Left renal pelvis (tissue), 4 donors: ENCODE measurements at places on chromosomes 12 and 14. TPM values are rescaled to one million over a fixed set of nuclear protein-coding genes. Genes with fewer than 3 reads are reported as not detected.

- no peak for DNase-seq
Measured at GRCh38 chr12:63869656-63870055, 25.2 kb downstream of the SRGAP1 start.

TGFB3 gene
- 135 TPM for polyA plus RNA-seq

RHEBL1 gene
- 1.5 TPM for polyA plus RNA-seq

DNA sequence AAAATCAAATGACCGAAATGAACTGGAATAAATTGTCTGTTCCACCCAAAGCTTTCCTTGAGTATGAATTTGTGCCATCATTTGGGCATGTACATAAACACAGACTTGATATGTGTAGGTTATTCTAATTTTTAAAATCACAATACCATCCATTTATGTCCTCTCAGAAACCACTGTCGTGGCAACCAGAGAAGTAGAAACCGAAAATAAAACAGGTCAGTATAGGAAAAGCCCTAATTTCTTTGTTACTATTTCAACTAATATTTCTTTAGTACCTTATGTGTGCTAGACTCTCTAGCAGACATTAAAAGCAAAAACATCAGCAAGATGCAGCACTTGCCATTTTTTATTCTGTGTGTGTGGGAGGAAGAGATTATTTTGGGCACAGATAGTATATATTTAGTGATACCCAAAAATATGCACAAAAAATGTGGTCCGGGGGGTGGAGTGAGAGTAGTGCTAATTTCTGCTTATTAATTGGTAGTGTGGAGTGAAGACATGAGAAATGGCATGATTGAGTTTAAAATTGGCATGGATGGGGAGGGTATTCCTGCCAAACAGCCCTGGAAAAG, 130.8 kb upstream of the CNTN1 start:
- DNase-seq: no peak

DLGAP5 gene
- polyA plus RNA-seq: 35.3 TPM

DNA sequence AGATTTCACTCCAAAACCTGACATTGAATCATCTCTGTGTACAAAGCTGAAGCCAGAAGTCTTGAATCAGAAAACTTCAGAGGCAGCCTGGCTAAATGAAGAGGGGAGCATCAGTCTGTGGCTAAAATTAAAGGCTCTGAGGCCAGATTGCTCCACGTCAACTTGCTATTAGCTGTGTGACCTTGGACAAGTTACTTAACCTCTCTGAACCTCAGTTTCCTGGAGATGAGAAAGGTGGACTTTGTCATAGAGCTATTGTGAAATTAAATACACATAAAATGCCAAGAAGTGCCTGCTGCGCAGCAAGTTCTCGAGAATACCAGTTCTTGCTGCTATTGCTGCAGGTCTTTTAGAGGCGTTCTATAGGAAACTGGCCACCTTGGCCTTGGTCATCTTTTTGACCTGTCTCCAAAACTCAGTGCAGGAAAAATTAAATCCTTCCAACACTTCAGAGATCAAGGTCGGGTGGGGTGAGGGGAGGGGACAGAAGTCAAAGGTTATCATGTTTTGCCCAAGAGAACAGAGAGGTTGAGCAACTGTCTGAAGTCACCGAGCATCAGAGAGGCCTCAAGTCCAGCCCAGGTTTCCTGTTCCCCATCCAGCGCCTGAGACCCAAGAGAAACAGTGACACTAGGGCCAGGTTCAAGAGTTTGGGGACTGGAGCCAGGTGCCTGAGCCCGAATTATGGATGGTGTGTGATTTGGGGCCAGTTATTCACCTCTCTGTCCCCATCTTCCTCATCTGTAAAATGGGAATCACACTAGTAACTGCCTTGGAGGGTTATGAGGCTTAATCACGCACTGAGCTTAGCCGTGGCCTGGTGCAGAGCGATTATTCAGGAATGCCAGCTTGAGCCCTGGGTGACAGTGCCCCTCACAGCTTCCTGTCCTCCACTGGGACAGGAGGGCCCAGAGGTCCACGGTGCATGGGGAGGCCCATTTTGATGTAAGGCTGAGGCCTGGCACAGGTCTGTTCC, 1.1 kb downstream of the SERPINA1 start:
- no peak for DNase-seq

- DNase-seq: no peak
Measured at GRCh38 chr14:82528016-82528415, 994.4 kb upstream of the SEL1L start.

DNA sequence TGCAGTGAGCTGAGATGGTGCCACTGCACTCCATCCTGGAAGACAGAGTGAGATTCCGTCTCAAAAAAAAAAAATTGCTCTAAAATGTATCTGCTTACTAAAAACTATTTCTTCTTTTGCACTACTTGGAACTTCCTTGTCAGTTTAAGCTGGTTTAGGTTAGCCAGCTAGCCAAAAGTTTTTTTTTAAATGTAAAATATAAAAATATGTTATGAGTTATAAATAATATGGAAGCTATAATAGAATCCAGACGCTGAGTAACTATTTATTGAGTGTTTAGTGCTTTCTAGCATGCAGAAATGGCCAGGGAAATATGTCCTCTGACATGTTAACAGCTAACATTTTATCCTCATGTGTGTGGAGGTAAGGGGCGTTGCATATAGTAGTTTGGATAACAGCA, 85.6 kb downstream of the PLEKHA5 start:
- DNase-seq: no peak

DNA sequence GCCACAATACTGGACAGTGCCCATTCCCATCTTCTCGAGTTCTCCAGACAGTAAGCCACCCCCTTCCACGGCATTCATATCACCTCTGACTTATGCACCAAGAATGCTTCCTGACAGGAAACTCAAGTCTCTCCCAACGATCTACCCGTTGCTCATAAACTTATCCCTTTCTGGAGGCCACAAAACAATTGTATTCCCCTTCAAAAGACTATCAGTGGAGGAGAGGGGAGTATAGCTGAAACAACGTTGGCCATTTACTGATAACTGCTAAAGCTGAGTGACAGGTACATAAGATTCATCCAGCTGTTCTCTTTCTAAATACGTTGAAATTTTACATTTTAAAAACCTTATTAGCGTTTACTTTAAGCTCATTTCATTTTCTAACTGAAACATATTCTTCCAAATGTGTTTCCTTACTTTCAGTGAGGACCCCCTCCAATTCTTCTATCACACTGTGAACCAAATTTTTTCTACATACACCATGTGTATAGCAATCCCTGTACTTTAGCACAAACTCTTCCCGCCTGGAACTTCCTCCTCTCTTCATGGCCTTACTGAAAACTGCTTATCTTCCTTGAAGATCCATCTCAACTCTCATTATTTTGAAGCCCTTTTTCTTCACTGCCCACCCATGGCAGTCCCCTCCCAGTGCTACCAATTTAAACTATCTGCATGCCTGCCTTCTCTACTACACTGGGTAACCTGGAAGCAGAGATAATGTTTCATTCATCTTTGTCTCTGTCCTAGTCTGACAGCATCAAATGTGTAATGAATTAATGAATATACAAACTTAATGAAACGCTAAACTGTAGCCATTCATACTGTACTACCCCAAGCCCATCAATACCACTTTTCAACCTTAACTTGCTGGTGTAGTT, 28.8 kb downstream of the ATXN2 start:
- no peak for DNase-seq

TMEM117 gene
- polyA plus RNA-seq: 12.1 TPM

- DNase-seq: no peak
Measured at GRCh38 chr12:66236969-66237368, 48.0 kb downstream of the IRAK3 start.

DNA sequence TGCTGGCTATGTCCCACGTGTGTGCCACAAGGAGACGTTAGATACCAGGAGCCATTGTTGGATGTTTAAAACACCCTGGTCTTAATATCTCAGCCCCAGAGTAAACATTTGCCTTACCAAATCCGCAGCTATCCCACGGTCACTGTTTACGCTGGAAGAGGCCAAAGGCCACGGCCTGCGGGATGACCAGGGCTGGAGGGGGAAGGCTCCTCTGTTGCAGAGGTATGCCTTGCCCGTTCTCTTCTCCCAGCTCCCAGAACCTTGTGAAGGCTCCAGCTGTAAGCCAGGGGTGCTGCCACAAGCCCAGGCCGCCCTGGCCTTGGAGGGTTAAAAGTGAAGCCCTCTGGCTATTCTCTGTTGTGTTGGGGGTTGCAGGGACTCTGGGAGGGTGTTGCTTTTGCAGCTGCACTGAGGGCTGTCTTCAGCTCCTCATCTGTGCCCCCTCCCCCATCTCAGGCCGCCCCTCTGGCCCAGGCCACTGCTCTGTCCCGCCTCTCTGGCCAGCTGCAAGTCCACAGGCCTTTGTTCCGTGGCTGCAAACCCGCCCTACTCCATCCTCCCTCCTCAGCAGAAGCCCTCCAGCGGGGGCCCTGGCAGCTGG, 2.5 kb downstream of the PLEKHG3 start:
- no peak for DNase-seq

ZNF84 gene
- 84.7 TPM for polyA plus RNA-seq

ENDOU gene
- polyA plus RNA-seq: 0.66 TPM

GRCh38 chr12:6450869-6451347, 934 bp upstream of the TAPBPL start:
- DNase-seq: no peak

GRIP1 gene
- 21.1 TPM for polyA plus RNA-seq

- no peak for DNase-seq
Measured at GRCh38 chr14:35121026-35121886, 534 bp downstream of the PPP2R3C start.

DNA sequence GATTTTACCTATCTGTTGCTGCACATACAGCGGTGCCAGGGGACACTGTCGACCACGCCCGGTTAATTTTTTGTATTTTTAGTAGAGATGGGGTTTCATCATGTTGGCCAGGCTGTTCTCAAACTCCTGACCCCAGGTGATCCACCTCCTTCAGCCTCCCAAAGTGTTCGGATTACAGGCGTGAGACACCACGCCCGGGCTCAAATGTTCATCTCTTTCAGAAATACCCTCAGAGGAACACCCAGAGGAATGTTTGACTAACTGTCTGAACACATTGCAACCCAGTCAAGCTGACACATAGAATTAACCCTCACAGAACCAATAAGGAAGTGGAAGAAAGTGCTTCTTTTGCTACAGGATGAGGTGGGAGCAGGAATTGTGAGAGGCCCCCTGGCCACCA, 15.0 kb upstream of the ETFBKMT start:
- no peak for DNase-seq

FLRT2 gene
- polyA plus RNA-seq: 217 TPM

CLEC1B gene
- polyA plus RNA-seq: 1.8 TPM

DNA sequence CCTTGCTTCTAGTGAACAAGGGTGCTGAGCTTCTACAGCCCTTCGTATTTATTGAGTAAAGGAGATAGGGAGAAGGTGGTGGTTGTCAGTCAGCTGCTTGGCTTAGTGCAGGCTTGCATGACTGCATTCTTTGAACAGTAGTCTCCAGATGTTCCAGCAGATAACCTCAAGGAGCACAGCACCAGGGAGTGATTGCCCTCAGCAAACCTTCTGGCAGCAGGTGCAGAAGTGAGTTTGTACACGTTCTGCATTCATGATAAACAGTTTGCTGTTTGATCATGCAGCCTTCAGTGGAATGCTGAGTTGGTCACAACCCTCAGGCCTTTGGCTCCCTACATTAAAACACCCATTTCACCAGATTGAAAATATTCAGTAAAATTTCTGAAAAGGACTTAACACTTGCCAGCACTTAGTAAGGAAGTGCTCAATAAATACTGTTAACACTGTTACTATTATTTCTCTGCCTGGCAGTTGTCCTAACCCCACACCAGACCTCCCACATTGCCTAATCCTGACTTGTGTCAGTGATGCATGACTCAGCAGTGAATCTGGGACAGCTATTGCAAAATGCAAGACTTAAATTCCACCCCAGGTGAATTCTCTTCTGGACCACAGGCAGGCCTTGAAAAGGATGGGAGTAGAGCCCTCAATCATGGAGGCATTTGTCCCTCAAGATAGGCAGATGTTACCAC, 18.9 kb upstream of the CARMIL3 start:
- DNase-seq: no peak

- DNase-seq: no peak
Measured at GRCh38 chr14:57748279-57748678, 117.6 kb downstream of the SLC35F4 start.

CPNE8 gene
- polyA plus RNA-seq: 14.8 TPM

- DNase-seq: no peak
Measured at GRCh38 chr12:26156201-26156871, 31.5 kb upstream of the BHLHE41 start.

- DNase-seq: no peak
Measured at GRCh38 chr12:123231931-123232330, 1.0 kb downstream of the MPHOSPH9 start.

NXPH4 gene
- 3.2 TPM for polyA plus RNA-seq

CATSPERB gene
- 0.29 TPM for polyA plus RNA-seq

DNA sequence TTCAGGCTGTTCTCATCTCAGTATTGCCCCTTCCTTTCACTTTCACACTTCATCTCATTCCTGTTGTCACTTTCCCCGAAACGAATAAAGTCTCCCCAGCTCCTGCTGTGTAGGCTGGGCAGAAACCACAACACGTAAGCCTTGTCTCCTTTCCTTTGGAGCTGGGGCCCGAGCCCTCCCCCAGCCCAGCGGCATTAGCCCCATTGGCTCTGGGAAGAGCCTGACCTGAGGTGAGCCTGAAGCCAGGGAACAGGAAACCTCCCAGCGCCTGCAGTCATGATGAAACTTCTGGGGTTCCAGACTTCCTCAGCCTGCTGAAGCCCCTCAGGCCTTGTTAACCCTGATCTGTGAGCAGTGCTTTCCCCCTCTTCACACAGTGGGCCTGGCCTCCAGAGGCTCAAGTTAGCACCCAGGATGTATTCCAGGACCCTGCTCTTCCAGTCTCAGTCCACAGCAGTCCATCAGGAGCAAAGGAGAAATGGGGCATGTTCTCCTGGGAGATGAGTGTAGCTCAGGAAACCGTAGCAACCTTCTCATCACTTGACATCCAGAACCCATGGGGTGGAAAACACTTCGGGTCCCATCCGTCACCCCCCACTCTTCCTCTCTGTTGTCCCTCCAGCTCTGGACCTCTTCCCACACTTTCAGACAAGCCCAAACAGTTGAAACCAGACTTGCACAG, 21.8 kb downstream of the VASH1 start:
- DNase-seq: no peak

- DNase-seq: no peak
Measured at GRCh38 chr14:58718226-58719205, 80.8 kb downstream of the DACT1 start.

DNA sequence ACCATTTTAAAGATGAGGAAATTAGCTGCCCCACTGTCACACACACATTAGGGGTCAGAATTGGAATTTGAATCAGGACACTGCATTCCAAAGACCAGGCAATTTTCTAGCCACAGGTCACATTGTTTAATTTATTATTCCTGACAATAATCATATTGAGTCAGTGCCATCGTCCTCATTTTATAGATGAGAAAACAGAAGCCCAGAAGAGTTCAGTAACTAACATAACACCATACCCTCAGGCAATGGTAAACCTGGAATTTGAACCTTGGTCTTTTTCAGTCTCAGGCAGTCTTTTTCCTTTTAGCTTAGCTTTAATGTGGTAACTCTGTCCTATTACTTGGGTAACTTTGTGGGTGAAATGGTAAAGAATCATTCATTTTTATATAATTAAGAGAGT, 330.3 kb upstream of the SYT1 start:
- no peak for DNase-seq

AKAP6 gene
- polyA plus RNA-seq: 1.3 TPM

- DNase-seq: no peak
Measured at GRCh38 chr12:6928703-6929407, 1.1 kb downstream of the ATN1 start.
